Stimulated activated CD4-positive, alpha-beta T cell treated with anti-CD3 and anti-CD28 coated beads, Interleukin-1b, Interleukin-23, amount 100 ng/mL, for 24 hours (primary cell): ENCODE measurements at places on chromosomes 5 and 9.

DNA sequence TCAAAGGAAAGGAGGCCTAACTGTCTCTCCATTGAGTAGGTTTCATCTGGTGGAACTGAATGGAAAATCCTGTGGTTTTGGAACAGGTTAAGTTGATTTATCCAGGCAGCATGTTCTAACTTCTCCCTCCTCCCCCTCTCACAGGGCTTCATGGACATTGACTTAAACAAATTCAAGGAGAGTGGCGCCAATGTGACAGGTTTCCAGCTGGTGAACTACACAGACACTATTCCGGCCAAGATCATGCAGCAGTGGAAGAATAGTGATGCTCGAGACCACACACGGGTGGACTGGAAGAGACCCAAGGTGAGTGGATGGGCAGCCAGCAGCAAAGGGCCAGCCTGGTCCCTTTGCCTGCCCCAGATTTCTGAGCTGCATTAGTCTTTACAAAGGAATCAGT is 183.9 kb downstream of the GRIA1 start:
- no peak for DNase-seq

- no peak for DNase-seq
Observed at GRCh38 chr9:73371801-73372200, 220.1 kb downstream of the ANXA1 start.

GRCh38 chr9:97394881-97395280 is 17.0 kb upstream of the TDRD7 start:
- no peak for DNase-seq

- no peak for DNase-seq
Observed at GRCh38 chr9:125284855-125285254, 23.2 kb downstream of the GAPVD1 start.

DNA sequence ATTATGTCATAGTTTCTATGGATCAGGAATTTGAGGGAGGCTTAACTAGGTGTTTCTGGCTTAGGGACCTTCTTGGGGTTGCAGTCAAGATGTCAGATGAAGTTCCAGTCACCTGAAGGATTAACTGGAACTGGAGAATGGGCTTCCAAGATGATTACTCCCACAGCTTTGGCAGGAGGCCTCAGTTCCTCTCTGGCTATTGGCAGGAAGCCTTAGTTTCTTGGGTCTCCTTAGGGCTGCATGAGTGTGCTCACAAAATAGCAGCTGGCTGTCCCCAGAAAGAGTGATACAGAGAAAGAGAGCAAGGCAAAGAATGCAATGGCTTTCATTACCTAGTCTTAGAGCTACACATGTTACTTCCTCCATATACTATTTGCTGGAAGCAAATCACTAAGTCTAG is 138.1 kb upstream of the TLE4 start:
- DNase-seq: no peak

- DNase-seq: no peak
Observed at GRCh38 chr5:142253938-142254337, 70.9 kb downstream of the SPRY4 start.

GRCh38 chr9:96317335-96317980 is 15.5 kb upstream of the HSD17B3 start:
- peak; percentile 40 for DNase-seq

DNA sequence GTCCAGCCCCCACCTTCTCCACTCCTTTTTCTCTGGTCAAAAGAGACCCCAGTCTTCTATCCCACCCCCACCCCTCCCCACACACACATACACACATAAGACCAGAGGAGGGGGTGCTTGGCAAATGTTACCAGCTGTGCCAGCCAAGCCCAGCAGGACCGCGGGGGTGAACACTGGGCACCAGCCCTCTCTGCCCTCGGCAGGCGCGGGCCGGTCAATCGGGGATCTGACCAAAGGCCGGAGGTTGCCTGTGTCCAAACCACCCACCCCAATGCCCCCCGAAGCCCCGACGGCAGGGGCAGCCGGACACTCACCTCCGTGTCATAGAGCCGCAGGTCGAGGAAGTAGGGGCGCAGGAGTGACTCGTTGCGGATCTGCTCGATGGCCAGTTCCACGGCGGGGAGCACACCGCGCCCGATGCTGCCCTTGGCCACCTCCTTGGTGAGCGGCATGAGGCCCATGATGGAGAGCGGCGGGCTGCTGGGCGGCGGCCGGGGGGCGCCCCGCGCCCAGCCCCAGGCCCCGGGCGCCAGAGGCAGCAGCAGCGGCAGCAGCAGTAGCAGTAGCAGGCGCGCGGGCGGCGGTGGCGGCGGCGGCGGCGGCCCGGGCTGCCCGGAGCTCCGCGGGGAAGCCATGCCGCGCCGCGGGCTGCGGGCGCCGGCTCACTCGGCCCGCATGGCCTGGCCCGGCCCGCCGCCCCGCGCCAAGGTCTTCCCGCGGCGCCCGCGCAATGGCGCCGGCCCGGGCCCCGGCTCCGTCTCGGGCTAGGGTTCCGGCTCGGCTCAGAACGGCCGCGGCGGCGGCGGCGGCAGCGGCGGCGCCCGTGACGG is 417 bp downstream of the GABBR2 start:
- no peak for DNase-seq

- DNase-seq: no peak
Observed at GRCh38 chr9:35749515-35750255, 598 bp downstream of the RGP1 start.

DNA sequence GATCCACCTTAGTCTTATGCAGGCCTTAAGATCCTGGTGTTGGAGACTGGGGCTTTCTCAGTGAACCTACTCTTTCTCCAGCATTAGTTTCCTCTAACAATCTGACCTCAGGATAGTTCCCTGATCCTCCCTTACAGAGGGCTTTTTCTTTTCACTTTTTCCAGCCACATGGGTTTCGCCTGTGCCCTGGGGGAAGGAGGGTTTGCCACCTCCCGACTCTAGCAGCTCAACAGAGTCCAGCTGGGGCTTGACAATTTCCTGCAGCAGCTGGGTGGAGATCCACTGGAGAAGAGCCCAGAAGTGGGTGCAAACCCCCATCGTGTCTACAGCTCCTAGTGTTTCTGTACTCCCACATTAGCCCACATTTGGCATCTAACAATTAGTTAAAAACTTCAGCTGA is 7.6 kb upstream of the TMEM252 start:
- no peak for DNase-seq

DNA sequence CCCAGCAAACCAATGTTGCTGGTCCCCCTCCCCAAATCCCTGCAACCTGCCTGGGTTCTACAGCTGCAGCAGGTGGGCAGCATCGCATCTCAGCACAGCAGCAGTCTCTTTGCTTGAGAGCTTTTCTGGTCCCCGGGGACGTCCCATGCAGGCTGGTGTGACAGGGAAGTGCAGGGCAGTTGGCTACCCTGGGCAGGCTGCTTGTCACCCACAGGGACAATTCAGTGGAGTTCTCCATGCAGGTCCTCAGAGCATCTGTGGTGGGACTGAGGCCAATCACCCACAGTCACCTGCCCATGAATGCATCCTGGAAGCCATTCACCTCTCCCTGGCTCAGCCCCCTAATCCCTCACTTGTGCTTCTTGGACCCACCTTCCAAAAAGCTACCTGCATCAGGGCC is 43.9 kb upstream of the SEMA4D start:
- no peak for DNase-seq

- DNase-seq: no peak
Observed at GRCh38 chr9:133693703-133694529, 44.2 kb downstream of the SARDH start.

DNA sequence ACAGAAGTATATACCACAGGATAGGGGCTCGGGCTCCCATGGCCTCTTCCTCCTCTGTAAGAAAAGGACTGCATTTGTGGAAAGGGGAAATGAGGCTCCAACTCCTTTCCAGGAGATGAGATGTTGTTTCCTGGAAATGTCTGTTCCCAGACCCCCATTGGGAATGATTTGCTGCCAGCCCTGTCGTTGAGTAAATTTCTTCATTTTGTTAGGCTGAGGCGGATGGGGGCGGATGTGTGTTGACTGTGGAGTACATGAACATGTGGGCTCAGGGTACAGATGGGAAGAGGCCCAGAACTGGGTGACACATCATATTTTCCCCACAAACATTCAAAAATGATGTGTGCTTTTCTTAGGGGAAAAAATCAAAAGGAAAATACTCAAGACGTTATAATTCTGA is 28.8 kb upstream of the TNFAIP8 start:
- peak; percentile 50 for DNase-seq

- DNase-seq: no peak
Observed at GRCh38 chr9:28207657-28208056, 634.4 kb upstream of the C9orf72 start.

DNA sequence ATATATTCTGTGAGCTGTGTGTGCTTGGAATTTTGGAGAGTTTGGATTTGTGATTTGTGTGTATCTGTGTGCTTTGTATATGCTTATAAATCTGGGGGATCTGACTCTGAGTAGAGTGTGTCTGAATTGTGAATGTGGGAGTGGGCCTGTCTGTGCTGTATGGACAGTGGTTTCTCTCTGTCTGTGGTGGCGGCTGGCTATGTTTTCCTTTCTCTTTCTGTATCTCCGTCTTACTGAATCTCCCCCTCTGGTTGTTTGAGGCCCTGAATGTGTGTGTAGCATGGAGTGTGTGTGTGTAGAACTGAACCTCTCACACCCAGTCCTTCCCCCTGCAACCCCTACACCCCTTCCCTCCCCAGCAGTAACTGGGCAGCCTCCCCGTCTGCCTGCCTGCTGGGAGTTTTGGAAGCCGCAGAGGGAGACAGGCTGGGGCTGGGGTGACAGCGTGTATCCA is 4.7 kb downstream of the CXXC5 start:
- DNase-seq: no peak

GRCh38 chr5:107474716-107475489 is 195.8 kb downstream of the EFNA5 start:
- no peak for DNase-seq

DNA sequence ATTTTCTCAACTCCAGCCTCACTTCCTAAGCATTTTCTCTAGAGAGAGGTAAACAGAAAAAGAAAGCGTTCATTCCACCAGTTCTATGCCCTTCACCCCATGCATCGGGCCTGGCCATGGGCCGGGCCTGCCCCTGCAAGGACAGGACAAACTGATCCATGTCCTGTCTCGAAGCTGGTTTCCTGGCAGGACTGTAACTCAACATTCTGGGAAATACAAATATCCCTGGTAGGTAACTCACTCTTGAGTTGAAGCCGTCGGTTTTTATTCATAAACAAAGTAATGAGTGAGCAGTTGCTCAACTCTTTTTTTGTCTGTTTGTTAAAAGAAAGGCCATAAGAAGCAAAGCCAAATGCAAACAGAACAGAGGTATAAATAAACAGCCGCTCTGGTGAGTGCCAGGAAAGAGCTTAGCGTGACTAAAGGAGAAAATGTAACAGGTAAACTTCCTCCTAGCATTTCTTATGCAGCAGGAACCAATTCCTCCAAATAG is 64.4 kb upstream of the DNAH5 start:
- no peak for DNase-seq

GRCh38 chr9:98644011-98644410 is 64.7 kb downstream of the GABBR2 start:
- no peak for DNase-seq

GRCh38 chr5:140215276-140215675 is 40.3 kb downstream of the CYSTM1 start:
- DNase-seq: no peak

GRCh38 chr5:142048272-142048671 is 35.4 kb upstream of the GNPDA1 start:
- DNase-seq: no peak

DNA sequence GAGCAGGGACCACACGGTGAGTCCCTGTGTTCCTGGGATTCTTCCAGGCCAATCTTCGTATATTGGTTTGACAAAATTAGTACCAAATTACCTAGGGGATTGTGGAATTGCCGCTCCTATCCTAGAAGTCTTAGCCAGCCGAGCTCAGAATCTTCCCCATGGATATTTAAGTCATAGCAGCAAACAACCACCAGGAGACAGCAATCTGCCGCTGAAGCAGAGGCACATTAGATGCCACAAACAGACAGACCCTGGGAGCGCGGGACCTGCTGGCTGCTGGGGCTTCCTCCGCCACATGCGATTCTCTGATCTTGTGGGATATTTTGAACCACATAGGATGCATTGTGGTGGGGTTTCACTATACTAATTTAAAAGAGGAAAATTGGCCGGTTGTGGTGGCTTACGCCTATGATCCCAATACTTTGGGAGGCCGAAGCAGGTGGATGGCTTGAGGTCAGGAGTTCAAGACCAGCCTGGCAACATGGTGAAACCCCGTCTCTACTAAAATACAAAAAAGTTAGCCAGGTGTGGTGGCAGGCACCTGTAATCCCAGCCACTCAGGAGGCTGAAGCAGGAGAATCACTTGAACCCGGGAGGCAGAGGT is 31.7 kb upstream of the ZBTB43 start:
- no peak for DNase-seq

GRCh38 chr5:167664222-167664804 is 627.1 kb upstream of the WWC1 start:
- DNase-seq: no peak

DNA sequence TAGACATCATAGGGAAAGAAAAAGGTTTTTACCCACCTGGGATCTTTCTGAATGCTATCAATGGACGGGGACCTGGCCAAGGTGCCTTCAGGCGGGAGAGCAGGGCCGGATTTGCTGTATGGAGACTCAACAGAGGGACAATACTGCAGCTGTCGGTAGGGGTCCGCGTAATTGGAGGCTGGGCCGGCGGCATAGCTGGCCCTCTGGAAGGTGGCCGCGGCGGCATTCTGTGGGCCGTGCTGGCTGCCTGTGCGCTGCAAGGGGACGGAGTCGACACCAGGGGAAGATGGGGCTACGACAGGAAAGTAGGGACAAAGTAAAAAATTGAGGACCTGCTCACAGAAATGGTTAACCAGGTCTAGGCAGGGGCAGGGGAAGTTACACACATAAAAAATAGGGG is 557.9 kb downstream of the CTNND2 start:
- no peak for DNase-seq

- DNase-seq: no peak
Observed at GRCh38 chr9:691825-692400, 149.6 kb upstream of the DMRT1 start.

DNA sequence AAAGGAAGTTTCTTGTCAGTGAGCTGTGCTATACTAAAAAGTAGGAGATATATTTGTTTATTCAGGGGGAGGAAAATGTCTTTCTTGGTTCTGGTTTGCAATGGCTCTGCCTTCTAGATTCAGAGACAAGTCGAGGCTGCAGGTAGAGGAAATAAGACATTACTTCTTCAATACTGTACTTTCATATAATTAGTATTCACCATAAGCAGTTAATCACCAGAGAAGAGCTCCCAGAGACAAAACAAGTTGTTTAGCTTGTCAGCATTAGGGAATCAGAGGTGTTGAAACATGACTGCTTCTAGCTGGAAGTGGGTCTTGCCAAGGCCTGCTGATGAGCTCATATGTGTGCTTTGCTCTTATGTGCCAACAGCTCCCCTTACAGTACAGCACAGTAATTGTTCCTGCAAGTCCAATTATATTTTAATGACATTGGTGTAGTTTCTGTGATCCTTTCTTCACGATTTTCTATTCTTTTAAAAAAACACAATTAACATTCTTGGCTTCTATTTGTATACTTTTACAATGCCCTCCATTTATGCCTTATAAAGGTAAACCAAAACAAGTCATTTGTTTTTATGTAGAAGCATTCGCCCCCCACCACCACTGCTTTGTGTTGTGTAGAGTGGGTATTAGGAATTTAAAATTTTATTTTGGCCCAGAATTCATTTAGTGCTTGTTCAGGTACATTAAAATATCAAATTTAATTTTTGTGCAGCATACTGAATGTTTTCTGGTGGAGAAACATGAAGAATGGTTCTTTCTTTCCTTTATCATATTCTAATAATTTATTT is 112.2 kb downstream of the RPS23 start:
- DNase-seq: peak; percentile 7

GRCh38 chr9:134488331-134489280 is 153.0 kb upstream of the COL5A1 start:
- no peak for DNase-seq

- DNase-seq: no peak
Observed at GRCh38 chr9:35903049-35903448, 3.0 kb upstream of the HRCT1 start.
